ENCODE measurements at places on chromosomes 12 and 14.

DNA sequence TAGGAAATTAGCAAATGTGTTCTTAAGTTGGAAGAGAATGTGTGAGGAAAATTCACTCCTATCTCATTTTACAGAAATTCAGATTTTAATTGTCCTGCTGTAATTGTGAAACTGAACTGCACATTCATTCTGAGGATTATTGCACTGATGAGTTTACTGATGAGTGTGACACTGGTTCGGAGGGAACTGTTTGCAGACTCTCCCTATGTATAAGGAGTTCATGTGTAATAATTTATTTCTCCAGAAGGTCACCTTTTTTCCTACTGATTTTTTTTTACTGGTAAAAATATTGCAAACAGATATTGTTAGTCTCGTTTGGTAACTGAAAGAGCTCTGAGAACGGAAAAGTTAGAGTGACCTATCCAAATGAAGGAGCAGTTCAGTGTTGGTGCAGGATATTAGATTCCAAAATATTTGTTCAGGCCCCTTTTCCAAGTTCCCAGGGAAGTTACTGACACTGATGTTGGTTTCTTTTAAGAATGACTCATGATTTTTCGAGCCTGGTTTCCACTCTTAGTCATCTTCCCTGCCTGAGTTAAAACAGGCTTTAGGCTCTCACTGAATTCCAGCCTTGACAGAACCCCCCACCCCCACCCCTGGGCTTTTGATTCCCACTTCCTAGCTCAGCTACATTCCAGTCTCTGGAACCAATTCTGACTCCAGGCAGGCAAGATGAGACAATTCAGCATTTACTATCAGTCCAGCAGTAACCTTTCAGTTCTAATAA, 18.4 kb downstream of the ANO6 start:
- no peak for DNase-seq

GRCh38 chr14:104872469-104873341, 7.6 kb downstream of the CEP170B start:
- DNase-seq: no peak

DNA sequence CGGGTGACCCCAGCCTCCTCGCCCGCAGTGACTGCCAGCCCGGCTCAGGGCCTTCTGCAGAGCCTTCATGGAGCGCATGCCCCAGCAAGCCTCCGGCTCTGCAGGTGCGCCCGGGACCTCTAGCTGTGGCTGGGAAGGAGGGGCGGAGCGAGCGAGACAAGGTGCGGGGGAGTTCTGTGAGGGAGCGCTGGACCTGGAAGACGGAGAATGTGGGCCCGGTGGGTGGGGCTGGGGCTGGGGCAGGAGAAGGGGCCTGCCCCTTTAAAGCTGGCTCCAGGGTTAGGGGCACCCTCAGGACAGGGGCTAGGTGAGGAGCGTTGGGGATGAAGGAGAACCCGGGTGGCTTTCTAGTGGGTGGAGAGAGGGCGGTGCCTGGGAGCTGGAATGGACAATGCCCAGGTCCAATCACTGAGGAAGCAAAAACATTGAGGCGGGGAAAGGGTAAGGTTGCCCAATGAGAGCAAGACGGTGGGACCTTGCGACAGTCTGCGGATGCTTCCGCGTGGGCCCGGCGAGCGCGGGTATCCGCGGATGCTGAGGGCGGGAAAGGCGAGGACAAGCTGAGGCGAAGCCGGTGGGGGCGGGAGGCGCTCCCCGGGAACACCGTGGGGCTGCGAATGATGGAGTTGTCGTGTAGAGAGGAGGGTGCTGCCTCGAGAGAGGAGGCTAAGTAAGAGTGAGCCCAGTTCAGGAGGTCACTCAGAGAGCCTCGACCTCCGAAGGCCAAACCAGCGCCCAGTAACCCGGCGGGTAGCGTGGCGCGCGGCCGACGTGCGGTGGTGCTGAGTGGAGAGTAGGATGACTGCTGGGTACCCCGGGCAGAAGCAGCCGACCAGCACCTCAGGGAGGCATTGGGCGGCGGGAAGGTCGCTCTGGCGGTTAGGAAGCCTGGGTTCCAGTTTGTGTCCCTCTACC, at the start of gene GLS2:
GLS2 (minus strand) TSS at position 121 of the 915 bp plus-strand sequence; CDS start at position 78, 43 bp downstream.
- DNase-seq: peak; percentile 67

DNA sequence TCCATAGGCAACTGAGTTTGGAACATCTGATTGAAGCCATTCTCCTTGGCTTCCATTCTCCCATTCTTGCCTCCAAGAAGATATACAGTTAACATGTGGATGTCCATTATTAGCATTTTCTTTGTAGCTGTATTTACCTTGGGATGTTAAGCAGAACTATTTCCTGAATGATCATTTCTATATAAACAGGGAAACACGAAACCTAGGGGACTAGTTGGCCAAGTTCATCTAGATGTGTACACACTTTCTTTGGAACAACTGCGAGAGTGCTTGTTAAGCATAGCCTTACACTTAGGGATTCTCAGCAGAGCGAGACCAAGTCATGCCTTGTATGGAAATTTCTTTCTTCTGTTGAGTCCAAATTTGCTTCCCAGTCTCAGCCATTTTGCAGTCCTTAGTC, 42.1 kb downstream of the DRAM1 start:
- no peak for DNase-seq

DNA sequence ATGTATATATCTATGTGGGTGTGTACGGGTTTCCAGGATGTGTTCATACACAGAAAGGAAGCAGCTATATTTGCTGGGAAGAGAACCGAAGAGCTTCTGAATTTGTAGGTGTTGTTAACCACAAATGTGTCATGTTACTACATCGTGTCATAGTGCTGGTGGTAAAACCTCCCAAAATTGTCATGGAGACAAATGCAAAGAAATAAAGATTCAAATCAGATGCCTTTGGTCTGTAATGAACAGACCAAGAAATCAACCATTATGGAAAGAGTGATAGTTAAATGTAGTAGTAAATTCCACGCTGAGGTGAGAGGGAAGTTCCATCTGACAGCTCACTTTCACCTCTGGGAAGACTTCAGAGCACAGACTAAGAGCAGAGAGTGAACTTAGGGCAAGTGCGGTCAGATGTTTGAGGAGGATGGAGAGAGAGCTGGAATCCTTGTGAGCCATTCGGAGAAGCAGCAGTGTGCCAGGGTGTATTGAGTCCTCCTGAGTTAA, 487.5 kb downstream of the TMEM121 start:
- DNase-seq: peak; percentile 27

- no peak for DNase-seq
These were observed 734.8 kb downstream of the DIO2 start for GRCh38 chr14:79476552-79476951.

DNA sequence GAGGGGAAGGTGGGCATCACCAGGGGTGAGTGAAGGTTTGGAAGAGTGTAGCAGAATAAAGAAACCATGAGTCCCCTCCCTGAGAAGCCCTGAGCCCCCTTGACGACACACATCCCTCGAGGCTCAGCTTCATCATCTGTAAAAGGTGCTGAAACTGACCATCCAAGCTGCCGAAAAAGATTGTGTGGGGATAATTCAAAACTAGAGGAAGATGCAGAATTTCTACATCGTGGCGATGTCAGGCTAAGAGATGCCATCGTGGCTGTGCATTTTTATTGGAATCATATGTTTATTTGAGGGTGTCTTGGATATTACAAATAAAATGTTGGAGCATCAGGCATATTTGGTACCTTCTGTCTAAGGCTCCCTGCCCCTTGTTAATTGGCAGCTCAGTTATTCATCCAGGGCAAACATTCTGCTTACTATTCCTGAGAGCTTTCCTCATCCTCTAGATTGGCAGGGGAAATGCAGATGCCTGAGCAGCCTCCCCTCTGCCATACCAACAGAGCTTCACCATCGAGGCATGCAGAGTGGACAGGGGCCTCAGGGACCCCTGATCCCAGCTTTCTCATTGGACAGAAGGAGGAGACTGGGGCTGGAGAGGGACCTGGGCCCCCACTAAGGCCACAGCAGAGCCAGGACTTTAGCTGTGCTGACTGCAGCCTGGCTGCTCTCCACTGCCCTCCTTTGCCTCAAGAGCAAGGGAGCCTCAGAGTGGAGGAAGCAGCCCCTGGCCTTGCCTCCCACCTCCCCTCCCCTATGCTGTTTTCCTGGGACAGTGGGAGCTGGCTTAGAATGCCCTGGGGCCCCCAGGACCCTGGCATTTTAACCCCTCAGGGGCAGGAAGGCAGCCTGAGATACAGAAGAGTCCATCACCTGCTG, 7.0 kb downstream of the SERPINA1 start:
- no peak for DNase-seq

DNA sequence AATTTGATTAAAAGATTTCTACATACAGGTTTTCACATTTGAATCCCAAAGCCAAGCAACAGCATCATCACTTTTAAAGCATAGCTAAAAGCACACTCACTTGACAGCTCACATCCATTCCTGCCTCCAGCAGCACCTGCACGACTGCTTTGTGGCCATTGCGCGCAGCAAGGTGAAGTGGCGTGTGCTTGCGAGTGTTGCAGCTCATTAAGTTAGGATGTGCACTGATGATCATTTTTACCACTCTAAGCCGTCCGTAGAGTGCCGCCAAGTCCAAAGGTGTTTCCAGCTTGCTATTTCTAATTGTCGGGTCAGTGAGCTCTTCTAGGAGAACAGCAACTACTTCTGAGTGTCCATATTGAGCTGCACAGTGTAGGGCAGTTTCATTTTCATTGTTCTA, 158.8 kb downstream of the GARIN6 start:
- DNase-seq: no peak

DNA sequence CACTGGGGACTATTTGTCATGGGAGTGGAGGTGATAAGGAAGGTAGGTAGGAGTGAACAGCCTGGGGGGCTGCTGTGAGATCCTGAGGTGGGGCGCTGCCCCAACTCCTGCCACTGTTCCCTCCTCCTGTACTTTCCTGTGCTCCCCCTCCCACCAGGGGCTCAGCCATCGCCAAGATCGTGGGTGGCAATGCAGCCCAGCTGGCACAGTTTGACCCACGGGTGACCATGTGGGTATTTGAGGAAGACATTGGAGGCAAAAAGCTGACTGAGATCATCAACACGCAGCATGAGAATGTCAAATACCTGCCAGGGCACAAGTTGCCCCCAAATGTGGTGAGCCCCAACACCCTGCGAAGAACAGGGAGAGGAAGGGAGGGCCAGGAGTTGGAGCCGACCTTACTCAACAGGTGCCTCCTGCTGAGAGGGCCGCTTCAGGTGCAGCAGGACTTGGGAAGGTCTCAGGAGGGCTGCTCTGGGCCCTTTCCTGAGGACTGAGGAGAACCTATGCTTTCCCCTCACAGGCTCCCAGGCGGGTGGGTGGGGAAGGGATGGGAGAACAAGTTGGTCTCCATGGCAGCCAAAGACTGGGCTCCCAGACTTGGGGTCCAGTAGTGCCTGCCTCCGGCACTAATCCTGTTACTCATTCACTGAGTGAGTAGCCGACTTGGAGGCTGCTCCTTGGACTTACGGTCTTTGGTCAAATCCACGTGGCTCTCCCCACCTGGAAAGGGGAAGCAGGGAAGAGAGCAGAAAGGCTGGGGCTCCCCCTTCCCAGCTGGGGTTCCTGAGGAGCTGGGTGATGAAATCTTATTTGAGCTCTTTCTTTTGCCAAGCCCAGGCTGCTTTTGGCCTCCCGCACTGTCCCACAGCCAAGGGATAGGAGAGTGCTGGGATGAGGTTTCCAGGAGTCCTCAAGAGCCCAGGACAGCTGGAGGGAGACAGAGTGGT, 884 bp downstream of the GPD1 start:
- no peak for DNase-seq

DNA sequence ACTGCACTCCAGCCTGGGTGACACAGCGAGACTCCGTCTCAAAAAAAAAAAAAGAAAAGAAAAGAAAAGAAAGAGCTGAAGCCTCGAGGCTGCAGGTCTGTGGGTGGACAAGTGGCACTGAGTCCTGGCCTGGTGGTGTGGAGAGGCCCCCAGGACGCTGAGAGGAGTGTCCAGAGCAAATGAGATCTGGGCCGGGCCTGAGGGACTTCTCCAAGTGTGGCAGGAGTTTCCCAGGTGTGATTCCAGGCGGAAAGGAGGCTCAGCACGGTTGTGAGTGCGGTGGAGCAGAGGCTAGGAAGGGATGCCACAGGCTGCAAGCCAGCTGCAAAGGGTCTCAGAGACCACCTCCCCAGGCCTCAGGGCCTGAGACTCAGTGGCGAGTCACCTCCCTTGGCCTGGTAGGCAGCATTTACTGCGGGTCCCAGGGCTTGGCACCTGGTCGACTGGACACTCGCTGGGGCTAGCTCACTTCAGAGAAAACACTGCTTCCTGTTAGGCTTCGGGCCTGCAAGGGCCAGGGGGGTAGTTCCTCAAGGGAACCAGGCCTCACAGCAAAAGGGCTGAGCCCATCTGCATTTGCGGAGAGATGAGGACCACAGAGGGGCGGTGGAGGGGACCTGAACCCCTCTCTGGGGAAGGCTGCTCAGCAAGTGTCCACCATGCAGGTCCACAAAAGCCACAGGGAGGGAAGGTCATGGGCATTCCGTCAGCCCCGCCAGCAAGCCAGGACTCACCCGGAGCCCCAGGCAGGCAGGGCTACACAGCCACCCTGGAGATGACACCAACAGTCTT, 11.7 kb downstream of the TTC7B start:
- DNase-seq: no peak

GRCh38 chr12:111573476-111573875, 25.6 kb downstream of the ATXN2 start:
- no peak for DNase-seq

DNA sequence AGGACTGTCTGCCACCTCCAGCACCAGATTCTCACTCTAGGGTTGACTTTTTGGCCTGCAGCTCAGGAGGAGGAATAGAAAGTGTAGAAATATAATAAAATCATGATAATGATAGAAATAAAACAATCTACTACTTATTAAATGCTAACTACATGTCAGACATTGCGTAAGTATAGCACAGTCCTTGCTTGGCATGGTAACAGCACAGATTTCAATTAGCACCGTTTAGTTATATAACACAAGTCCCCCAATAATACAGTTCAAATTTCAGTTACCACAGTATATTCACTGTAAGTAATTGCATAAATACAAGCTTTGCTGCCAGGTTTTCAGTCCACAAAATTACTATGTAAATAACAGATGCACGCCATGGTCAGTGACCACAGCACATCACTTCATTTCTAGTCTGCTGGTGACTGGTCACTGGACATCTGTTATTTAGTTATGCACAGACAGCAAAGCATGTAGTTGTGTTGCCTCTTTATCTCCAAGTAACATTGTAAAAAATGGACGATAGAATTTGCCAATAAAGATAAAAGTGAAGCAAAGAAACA, 6.5 kb upstream of the GLT8D2 start:
- DNase-seq: no peak

- DNase-seq: no peak
These were observed 20.7 kb downstream of the FBXO21 start for GRCh38 chr12:117169548-117169947.

- DNase-seq: no peak
These were observed 24.5 kb upstream of the PNMA1 start for GRCh38 chr14:73738518-73739173.

- DNase-seq: no peak
These were observed 1.2 kb downstream of the ATP6V0A2 start for GRCh38 chr12:123713398-123713797.

GRCh38 chr12:106066051-106066705, 72.6 kb downstream of the NUAK1 start:
- no peak for DNase-seq

DNA sequence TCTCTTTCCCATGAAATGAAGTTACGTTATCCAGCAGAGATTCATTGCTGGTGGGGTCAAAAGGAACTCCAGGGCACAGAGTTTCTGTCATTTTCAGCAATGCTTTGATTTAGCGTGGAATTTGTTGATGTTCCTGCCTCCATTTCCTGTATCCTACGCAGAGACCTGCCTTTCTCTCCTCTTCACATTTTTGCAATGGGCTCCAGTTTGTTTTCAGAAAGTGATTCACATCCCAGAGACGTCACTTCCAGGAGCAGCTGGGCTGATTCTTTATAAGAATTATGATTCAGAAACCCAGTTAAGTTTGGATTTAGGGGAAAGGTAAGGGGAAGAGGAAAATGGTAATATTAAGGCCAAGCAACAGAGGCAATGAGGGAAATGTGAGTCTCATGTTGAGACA, 11.6 kb downstream of the RNASE10 start:
- no peak for DNase-seq

All from activated naive CD8-positive, alpha-beta T cell treated with anti-CD3 and anti-CD28 coated beads, Interleukin-2, amount 50 U/mL, for 24 hours (primary cell).